ENCODE measurements at places on chromosomes 12 and 14.

- DNase-seq, result no peak
Observed at GRCh38 chr12:18696971-18697602, 40.7 kb downstream of the PLCZ1 start.

- DNase-seq, result no peak
Observed at GRCh38 chr14:72839351-72839750, 54.5 kb downstream of the DPF3 start.

DNA sequence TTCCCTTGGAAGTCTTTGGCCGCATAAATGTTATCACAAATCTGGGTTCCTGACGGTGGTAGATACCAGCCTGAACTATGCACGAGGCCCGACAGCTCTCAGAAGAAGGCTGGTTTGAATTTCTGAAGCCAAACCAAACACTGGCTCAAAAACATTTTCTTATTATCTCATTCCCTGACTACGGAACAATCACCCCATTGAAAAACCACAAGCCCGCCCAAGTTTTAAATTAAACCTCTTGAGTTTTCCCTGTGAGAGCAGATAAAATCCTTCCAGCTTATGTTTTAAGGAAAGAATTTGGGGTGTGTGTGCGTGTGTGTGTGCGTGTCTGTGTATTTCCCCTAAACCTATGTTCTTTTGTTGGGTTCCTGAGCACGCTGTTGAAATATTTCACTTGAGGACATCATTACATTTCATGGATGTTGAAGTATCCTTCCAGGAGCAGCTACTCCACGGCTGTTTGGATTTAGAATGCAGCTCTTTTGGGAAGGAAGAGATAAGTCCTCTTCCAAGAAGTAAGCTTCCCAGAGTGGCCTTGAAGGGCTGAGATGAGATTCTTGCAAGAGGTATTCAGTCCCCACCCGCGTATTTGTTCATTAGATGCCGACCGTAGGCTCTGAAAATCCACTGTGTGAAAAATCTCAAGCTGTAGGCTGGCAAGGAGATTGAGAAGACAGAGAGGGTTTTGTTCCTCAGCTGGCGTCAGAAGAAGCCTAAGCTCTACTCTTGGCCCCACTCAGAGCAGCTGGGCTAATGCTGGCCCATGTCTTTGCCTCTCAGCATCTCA lies 131.0 kb upstream of the NCOR2 start:
- DNase-seq, result no peak

GRCh38 chr14:92465353-92466055 lies 48.1 kb upstream of the RIN3 start:
- DNase-seq, result no peak

- DNase-seq, result no peak
Observed at GRCh38 chr12:1422604-1423315, 171.6 kb downstream of the FBXL14 start.

- DNase-seq, result no peak
Observed at GRCh38 chr12:13250416-13250815, 53.9 kb downstream of the EMP1 start.

- DNase-seq, result peak; percentile 77
Observed at GRCh38 chr12:14884458-14884878, 1.2 kb downstream of the MGP start.

GRCh38 chr14:96592591-96593386 lies 90.6 kb downstream of the PAPOLA start:
- peak; percentile 49 for DNase-seq

DNA sequence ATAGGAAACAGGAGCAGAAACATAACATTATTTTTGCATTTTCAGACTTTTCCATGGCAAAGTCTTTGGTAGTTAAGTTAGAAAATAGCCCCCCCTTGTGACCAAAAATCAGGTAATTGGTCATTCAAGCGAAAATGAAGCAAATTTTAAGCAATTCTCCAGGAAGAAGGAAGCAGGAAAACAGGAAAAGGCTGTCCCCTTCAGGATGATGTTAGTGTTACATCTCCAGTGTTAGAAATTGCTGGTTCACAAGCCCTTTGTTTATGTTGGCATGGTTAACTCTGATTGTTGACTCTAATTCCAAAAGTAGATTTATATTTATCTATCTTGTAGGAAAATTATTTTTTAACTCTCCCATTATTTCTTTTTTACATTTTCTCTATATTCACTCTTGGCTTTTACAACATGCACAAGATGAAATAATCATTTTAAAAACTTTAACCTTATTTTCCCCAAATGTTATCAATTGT lies 18.8 kb upstream of the GAS2L3 start:
- DNase-seq, result no peak

DNA sequence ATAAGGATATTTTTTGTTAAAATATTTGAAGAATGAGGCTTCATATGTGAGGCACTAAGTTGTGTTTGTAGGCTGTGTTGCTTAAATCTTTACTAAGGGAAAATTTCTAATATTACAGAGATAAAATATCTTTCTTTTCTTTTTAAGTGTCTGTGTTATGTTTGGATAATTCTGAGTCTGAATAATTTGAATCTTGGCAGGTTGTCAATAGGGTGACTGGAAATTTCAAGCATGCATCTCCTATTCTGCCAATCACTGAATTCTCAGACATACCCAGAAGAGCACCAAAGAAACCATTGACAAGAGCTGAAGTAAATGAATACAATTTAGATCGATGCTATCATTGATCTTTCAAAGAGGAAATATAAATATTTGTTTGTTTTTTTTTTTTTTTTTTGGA lies 29.4 kb downstream of the TMPO start:
- no peak for DNase-seq

- DNase-seq, result no peak
Observed at GRCh38 chr14:87756661-87757060, 236.3 kb downstream of the GALC start.

DNA sequence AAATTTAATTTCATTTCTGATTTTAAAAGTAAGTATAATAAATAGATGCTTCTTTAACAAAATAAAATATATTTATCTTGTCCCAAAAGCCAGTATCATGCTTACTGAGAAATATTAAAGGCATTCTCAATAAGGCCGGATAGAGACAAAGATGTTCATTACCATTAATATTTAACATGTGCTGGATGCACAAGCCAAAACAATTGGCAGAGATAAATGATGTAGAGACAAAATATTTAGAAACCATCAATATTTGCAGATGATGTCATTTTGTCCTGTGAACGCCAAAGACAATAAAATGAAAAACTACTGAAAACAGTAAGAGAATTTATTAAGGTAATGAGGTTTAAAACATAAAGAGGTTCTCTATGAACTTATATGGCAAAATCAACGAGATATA lies 313.5 kb downstream of the ITPR2 start:
- no peak for DNase-seq

- DNase-seq, result no peak
Observed at GRCh38 chr14:97267509-97267908, 470.3 kb downstream of the VRK1 start.

DNA sequence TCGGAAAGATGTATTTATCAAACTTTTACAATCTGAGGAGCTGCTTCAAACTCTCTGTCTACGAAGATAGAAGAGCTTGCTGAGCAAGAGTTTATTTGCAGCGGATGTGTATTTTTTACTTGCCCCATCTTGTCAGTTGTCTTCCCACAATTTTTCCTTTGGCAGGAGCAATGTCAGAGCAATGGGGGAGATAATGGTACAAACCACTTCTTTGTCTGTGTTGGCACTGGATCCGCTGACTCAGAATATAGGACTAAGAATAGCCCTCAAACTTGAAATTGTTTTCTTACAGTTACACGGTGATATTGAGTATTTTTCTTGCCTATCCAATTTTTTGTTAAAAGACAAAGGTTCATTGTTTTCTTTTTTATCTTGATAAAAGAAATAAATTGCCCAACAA lies 27.6 kb downstream of the HELB start:
- no peak for DNase-seq

GRCh38 chr12:106049546-106049945 lies 89.2 kb downstream of the NUAK1 start:
- DNase-seq, result no peak

- no peak for DNase-seq
Observed at GRCh38 chr12:124833693-124834122, 30.0 kb downstream of the SCARB1 start.

GRCh38 chr12:104600790-104601739 lies 144.3 kb downstream of the CHST11 start:
- no peak for DNase-seq

GRCh38 chr14:66752109-66752508 lies 244.2 kb downstream of the GPHN start:
- DNase-seq, result no peak

GRCh38 chr14:56650048-56650447 lies 70.5 kb downstream of the TMEM260 start:
- no peak for DNase-seq

DNA sequence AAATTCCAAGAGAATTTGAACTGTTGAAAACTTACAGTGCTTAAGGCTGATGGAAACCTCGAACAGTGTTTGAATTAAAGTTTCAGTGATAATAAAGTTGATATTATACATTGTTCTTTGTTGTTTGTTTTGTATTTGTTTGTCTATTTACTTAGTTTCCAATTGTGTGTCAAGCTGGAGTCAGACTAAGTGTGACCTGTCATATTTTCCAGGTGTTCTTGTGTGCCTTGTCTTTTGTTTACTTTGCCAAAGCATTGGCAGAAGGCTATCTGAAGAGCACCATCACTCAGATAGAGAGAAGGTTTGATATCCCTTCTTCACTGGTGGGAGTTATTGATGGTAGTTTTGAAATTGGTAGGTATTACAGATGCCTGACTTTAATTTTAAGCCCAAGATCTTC lies 6.0 kb downstream of the SLCO1C1 start:
- DNase-seq, result no peak

- no peak for DNase-seq
Observed at GRCh38 chr14:35556548-35556947, 22.6 kb downstream of the INSM2 start.

DNA sequence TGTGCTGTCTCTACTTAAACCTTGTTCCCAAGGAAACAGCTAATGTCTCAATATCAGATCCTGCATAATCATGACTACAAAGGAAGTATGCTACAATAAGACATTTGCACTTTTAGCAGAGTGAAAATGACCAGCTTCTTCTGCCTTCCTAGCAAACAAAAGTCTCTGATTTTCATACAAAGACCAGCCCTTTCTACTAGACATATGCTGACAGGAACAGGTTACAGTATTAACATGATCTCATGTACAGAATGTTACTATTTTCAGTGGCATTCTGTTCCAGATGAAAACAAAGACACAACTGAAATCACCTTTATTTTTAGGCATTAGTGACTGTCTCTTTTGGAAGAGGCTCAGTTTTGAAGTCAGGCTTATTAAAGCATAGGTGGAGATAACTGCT lies 228.6 kb downstream of the MED13L start:
- DNase-seq, result no peak

- DNase-seq, result no peak
Observed at GRCh38 chr12:27826076-27826475, 46.0 kb upstream of the MANSC4 start.

- no peak for DNase-seq
Observed at GRCh38 chr12:75360920-75361319, 26.4 kb downstream of the GLIPR1L1 start.

GRCh38 chr14:96638041-96638855 lies 136.1 kb downstream of the PAPOLA start:
- no peak for DNase-seq

DNA sequence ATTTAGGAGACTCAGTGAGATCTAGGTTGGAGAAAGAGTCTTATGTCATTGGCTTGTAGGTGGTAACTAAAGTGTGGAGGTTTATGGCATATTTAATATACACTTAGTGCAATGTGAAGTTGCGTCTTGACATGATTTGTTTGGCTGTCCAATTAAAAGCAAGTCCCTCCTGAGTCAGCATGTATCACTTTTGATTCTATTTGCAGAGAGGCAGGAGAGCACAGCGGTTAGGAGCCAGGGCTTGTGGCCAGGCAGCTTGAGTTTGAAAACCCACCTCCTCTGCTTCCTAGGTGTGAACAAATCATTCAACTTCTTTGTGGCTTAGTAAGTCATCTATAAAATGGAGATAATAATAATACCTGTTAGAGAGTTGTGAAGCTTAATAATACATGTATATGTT lies 68.5 kb upstream of the OTX2 start:
- no peak for DNase-seq

DNA sequence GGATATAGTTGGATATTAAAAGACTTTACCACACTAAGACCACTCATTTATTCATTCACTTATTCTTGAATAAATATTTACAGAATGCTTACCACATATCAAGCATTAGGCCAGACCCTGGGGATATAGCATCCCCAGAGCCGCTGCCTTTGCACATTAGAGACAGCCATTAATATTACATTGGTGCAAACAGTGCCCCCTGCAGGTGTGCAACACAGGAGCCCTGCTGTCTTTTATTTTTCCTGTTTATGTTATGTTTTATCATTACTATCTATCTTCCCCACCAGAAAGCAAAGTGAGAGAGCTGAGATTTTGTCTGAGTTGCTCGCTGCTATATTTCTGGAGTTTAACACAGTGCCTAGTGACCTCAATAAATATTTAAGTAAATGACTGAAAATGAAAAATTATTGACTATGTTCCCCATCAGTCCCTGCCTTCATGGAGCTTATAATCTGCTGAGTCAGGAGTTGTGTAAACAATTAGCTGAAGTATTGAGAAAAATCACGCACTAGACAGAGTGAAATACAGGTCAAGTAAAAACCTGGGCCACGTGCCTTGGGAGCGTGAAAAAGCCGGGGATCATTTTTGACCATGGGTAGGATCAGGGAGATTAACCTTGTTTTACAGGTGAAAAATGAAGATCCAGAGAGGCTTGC lies 301.6 kb downstream of the PCNX1 start:
- no peak for DNase-seq

DNA sequence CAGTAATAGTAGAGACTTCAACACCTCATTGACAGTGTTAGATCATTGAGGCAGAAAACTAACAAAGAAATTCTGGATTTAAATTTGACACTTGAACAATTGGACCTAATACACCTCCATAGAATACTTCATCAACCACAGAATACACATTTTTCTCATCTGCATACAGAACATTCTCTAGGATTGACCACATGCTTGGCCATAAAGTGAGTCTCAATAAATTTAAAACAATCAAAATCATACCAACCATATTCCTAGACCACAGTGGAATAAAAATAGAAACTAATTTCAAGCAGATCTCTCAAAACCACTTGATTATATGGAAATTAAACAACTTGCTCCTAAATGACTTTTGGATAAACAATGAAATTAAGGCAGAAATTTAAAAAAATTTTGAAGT lies 82.3 kb downstream of the SLC38A4 start:
- no peak for DNase-seq

DNA sequence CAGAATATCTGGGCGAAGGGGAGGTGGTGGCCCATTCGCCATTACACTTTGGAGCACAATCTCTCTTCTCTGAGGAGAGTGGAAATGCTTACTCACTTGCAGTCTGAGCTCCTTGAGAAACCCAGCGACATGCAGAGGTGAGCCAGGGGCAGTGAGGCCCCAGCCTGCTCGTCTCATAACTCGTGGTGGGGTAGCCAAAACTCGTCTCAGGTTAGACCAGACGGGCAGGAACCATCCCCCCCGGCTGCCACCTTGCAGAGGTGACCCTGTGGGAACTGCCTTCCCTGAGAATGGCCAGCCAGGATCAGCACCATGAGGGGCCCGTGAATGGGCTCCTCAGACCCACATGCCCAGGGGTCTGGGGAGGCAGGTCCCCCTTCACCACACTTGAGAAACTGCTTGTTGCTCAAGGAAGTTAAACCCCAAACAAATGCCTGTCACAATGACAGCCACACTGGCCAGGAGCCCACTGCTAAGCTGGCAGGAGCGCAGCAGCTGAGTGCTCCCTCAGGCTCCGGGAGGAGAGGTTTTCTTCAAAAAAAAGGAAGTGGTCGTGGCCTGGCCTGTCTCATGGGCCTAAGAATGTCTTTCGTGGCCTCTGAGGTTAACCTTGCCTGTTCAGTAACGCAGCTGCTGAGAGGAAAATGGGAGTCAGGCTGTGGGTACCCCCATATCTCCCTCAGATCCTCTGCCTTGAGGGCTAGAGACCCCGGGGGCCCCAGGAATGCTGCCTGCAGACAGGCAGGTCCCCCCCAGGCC lies 9.2 kb upstream of the ALDH2 start:
- no peak for DNase-seq
